ENCODE measurements at places on chromosomes 4 and X.

DNA sequence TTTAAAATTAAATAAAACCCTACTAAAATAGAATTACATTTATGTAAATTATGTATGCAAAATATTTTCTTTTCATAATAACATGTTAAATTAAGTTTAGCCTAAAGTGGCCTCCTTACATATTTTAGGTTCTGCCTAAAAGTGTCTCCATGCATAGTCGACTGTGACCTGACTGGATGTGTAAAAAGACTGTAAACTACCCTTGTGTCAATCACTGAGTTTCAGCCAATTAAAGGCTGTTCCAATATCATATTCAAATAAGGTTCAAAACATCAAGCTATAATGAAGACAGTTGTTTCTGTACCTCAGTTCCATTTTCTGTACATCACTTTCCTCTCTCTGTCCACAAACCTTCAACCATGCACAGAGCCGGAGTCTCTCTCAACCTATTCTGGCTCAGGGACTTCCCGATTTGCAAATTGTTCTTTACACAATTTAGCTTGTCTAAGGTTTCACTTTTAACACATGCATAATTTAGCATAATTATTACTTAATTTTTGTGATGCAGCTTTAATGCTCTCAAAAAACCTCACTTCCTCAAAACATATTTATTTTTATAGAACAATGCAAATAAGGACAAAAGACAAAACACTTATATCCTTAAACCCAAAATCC is 60.1 kb downstream of the SH3RF1 start:
- no peak for DNase-seq

DNA sequence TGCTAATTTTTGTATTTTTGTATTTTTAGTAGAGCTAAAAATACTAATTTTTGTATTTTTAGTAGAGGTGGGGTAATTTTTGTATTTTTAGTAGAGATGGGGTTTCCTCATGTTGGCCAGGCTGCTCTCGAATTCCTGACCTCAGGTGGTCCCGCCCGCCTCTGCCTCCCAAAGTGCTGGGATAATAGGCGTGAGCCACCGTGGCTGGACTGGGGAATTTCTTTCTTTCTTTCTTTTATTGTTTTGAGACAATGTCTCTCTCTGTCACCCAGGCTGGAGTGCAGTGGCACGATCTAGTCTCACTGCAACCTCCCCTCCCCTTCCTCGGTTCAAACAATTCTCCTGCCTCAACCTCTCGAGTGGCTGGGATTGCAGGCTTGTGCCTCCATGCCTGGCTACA is 83.0 kb downstream of the FAM193A start:
- no peak for DNase-seq

GRCh38 chrX:48467281-48467761 is 2.7 kb downstream of the SLC38A5 start:
- no peak for DNase-seq

DNA sequence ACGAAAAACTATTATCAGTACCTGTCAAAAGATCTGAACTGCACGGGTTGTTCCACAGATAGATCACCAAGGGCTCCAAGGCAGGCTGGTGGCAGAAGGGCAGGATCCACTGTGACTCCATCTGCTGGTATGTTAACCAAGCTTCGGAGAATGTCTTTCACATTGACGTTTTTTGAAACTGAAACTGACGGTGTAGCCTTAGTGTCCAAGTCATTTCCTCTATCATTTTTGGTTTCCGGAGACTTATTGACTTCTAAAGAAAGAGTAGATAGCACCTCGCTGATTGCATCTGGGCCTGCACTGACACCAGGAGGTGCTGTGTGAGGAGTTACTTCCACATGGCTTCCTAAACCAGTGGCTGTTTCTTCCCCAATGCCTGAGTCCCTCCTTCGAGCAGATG is 186.9 kb downstream of the LRBA start:
- no peak for DNase-seq

- no peak for DNase-seq
Observed at GRCh38 chr4:90078440-90078839, 48.8 kb upstream of the CCSER1 start.

DNA sequence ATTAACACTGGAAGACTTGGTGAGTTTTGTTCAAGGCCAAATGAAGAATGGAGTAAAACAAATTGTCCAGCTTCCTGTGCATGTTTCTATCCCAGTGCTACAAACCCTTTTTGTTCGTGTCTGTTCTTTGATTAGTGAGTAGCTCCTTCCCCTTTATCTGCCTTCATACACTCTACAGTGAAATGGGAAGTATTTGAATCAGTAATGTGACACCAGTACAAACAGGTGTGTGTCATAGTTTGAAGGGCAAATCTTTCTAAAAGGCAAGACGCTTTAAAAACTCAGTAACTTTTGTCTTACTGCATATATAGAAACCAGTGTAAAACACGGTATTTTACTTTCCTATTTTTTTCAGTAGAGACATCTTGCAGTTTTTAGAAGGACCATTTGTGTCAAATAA is 5.9 kb downstream of the ARHGEF38 start:
- no peak for DNase-seq

- peak; percentile 14 for DNase-seq
Observed at GRCh38 chrX:46912603-46913491, 626 bp downstream of the JADE3 start.

DNA sequence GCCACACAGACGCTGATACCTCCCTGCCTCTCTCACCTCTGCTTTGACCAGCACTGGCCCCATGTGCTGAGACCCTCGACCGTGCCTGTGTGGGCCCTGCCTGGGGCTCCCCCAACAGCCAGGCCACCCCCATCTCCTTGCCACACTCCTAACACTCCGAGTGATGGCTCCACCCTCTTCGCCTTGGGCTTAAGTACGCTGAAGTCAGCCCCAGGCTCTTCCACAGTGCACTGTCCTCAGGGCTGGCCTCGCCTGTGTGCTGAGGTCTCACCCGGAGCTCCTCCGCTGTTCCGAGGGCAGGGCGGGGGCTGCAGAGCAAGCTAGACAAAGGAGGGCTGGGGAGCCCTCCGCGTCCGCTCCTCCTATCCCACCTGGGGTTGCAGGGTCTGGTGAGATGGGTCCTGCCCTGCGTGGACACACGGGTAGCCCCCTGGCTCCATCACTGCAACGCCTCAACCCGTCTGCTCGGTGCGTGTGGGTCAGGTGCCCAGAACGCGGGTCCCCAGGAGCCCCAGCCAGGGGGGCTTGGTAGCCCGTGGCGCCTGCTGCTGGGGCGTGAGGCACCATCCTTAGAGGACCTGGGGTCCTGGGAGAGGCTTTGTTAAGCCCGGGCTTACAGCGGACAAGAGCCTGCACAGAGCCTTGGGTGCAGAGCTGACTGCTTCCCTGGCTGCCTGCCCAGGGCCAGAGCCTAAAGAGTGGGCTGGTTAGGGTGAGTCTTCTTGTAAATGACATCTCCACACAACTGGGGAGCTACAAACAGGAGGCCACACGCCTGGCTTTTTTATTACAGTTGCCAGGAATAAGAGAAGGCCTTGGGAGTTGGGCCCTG is 42.6 kb upstream of the NKX1-1 start:
- DNase-seq = no peak

GRCh38 chr4:14333616-14334015 is 668.7 kb upstream of the CPEB2 start:
- no peak for DNase-seq

DNA sequence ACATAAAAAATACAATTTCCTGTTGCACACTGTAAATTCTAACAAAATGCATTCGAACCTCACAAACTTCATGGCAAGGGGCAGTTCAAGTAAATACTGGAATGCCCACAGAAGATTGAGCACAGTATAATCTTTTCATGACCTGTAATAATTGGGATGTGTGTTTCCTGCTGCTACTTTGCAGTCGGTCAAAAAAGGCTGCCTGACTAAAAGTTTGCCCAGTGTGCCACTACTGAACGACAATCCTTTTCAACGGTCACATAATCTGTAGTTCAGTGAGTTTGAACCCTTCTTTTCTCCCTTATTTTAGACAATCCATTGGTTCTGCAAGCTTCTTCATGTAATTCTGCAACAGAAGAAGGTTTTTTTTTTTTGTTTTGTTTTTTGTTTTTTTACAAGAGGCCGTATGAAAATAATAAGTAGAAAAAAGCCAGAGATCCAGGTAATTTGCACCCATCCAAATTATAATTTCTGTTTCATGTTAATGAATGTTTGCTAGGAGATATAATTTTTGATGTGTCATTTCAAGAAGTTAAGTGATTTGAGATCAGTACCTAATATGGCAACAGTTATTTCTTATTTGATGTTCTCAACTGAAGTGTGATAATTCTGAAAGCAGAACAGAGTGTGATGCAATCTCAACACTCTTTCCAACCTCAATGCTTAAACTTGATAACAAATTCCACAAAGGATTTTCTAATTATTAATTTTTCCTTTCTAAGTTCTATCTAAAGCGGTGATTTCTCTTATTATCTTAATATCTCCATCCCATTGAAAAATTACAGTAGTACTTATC is 237.6 kb downstream of the FSTL5 start:
- DNase-seq = no peak

DNA sequence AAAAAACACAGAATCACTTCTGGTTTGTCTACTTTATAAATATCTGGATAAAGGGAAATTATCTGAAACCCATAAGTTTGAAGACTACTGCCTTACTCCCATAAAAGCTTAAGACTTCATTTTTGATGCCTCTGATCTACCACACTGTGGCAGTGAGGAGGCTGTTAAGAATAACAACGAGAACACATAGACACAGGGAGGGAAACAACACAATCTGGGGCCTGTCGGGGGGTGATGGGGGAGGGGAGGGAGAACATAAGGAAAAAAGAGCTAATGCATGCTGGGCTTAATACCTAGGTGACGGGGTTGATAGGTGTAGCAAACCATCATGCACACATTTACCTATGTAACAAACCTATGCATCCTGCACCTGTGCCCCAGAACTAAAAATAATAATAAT is 573.7 kb downstream of the GBA3 start:
- no peak for DNase-seq

DNA sequence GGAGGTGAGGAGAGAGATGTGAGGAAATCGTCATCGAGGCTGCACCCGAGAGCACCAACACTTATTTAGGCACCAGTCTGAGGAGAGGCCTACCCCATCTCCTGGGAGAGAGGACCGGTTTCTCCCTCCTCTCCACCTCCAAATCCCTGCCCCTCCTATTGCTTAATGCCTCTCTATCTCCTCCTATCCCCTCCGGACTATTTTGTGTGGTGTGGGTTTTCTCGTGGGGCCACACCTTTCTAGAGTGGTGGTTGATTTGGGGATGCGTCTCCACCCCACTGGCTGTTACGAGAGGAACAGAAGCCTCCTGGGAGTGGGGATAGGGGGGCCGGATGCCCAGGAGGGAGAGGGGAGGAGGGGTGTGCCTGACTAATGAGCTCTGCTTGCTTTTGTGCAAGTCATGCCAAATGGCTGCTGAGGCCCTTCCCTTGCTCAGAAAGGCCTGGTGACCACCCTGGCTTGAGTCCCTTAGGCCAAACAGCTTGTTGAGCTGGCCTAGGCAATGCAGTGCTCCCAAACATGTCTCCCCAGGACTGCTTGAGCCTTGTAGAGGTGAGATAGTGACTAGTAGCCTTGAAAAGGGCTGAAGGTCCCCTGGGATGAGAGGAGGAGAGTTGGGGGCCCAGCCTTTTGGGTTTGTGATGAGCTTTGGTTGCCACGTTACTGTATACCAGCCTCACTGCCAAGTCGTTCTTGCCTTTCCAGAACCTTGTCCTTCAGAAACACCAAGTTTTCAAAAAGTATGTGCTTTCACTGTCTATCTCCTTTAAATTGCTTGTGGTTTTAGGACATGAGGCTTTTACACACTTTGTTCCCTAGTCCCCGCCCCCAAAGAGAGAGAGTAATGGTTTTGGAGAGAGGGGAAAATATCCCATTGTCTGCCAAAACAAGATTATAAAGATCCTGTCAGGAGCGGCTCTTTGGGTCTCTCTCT is 1.2 kb downstream of the MSN start:
- peak; percentile 83 for DNase-seq

- DNase-seq = no peak
Observed at GRCh38 chr4:159451006-159451405, 348.1 kb downstream of the RAPGEF2 start.

DNA sequence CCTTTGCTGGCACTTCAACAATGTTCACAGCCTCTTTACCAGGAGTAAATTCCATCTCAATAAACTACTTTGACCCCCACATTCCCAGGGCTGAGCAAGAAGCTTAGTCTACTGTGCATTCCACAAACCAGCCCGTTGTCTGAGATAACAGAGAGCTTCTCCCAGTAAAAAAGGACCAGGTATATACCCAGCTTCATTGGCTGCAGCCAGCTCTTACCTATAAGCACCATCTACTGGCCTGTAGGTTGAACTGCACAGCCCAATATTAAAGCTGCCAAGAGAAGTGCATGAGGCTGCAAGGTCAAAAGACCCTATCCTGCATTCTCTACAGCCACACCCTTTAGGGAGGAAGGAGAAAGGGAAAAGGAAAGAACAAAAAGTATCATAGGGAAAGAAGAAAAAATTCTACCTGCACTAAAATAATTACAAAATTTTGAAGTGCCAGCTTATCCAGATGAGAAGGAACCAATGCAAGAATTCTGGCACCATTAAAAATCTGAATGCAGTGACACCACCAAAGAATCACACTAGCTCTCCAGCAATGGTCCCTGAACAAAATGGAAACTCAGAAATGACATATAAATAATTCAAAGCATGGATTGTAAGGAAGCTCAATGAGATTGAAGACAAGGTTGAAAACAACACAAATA is 45.7 kb upstream of the INTU start:
- DNase-seq = peak; percentile 33

GRCh38 chr4:88008743-88009171 is 1.3 kb downstream of the PKD2 start:
- DNase-seq = peak; percentile 61

DNA sequence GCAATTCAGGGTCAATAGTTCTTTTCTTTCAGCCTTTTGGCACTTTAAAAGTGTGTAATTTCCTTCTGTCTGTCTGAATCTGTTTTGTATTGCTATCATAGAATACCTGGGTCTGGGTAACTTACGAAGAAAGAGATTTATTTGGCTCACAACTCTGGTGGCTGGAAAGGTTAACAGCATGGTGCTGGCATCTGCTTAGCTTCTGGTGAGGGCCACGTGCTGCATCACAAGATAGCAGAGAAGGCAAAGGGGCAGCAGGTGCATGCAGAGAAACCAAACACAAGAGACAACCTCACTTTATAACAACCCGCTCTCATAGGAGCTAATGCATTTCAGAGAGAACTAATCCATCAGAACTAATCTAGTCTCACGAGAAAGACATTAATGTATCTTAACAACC is 18.8 kb downstream of the RGN start:
- no peak for DNase-seq

Measured in fibroblast of the aortic adventitia (primary cell).